ENCODE measurements at places on chromosomes 13 and 19.

GRCh38 chr13:38804061-38804460, 117.2 kb downstream of the FREM2 start:
- no peak for DNase-seq

- no peak for DNase-seq
These were observed 22.3 kb upstream of the ZBTB7A start for GRCh38 chr19:4088975-4089374.

DNA sequence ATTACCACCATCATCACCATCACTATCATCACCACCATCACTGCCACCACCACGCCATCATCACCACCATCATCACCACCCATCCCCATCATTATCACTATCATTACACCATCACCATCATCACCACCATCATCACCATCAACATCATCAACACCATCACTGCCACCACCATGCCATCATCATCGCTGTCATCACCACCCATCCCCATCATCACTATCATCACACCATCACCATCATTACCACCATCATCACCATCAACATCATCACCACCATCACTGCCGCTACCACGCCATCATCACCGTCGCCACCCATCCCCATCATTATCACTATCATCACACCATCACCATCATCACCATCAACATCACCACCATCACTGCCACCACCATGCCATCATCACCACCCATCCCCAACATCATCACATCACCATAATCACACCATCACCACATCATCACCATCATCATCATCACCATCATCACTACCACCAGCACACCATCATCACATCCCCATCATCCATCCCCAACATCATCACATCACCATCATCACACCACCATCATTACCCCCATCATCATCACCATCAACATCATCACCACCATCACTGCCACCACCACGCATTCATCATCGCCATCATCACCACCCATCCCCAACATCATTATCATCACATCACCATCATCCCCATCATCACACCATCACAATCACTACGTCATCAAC, 61.7 kb downstream of the TUBGCP3 start:
- DNase-seq: no peak

DNA sequence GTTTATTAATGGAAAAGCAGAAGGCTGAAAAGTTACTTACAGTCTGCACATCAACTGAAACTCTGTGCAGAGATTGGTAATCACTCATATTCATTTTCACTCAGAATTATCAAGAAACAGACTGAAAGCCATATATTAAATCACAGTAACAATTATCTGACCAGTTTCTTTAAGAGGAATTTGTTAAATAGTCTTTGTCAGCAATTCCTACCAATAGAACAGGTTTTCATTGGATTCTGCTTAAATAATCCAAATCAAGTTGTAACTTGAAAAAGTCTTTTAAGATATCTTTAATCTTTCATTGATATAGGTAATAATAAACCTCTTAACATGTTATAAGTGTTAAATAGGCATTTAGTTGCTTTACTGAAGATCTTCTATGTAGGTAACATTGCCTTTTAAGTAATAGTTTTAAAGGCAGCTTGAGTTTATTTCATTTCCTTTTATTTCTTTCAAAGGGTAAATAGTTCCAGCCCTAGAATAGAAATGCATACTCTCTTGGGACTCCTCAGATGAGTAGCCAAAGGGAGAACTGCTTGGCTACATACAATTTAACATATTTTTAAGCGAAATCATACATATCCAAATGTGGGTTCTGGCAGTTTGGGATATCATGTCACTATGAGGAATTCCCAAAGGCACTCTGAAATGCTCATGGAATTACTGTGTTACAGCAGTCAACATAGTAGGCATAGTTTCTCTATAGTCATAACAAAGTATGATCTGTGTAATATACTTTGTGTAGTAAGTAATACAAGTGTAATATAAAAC, 326.0 kb upstream of the SPRY2 start:
- DNase-seq: no peak

- no peak for DNase-seq
These were observed 28.6 kb upstream of the ZNF492 start for GRCh38 chr19:22605275-22606211.

DNA sequence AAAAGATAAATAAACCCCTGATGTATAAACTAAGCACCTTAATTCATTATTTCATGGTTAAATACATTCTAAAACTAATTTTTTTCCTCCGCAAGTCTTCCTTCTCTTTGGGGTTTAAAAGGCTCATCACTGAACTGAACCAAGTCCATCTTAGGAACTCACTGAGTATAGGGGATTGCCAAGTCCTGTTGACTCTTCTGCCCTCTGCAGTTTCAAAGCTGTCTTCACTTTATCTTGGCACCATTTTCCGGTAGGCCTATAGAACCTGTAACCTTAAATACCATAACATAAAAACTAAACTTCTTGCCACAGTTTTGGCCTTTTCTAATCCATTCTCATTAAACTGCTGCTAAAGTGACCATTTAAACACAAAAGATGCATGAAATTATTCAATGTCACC, 66.5 kb upstream of the USPL1 start:
- no peak for DNase-seq

- DNase-seq: no peak
These were observed 786.2 kb downstream of the PCDH9 start for GRCh38 chr13:66443926-66444325.

DNA sequence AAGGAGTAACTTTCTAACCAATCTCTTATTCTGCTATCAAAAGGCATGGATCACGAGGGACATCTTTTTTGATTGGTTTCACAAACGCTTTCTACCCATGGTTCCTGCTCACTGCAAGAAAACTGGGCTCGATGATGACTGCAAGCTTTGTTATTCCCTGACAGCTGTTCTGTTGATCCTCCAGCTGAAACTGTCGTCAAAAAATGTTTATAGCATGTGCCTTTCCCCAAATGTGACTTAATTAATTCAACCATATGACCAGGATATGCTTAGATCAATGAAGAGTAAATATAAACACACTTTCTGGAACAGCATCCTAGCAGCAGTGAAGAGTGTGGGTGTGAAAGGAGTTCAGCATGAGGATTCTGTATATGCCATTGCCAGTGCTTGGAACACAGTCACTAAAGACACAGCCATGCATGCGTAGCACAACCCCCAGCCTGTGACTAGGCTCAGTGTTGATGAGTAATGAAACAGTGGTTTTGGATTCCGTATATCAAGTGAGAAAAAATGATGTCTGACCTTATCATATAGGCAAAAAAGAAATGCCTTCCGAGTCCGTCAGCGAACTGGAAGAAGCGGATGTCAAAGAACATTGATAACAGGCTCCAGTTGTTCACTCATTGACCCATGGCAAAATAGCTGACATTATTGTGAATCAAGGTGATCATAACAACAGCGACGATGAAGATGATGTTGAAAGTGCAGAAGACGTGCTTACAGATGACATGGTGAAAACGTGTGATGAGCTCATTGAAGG, 347.4 kb downstream of the FGF9 start:
- DNase-seq: no peak

DNA sequence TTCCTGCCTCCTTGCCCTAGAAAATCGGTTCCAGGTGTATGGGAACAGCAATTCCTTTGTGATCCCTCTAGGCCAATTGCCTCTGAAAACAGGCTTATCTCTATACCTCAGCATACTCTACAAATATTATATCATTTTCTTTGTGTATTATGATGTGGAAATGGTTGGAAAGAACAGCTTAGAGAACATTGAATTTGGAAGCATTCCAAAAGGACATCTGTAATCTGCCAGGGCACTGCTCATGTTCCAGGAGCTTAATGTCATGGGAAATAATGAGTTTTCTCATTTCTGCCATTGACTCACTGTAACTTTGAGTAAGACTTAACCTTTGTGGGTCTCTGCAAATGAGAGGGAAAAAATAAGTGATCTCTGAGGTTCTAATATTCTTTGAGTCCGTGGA, 147.3 kb downstream of the UFM1 start:
- no peak for DNase-seq

- peak; percentile 77 for DNase-seq
These were observed 2.2 kb downstream of the FLT3LG start for GRCh38 chr19:49475995-49476880.

- no peak for DNase-seq
These were observed 13.4 kb upstream of the NALCN start for GRCh38 chr13:101429733-101430132.

- DNase-seq: peak; percentile 68
These were observed 984 bp downstream of the RPS11 start for GRCh38 chr19:49497047-49497788.

All from BE2C (cell line).